ENCODE measurements at places on chromosomes 1 and 21. TPM values are rescaled to one million over a fixed set of nuclear protein-coding genes. Genes with fewer than 3 reads are reported as not detected.

OR2T33 gene
- total RNA-seq: not detected

GRCh38 chr1:35980090-35980489, 49.2 kb downstream of the AGO3 start:
- no peak for DNase-seq

GRCh38 chr1:20389571-20389970, 96.4 kb downstream of the CAMK2N1 start:
- no peak for DNase-seq

GRCh38 chr1:25430967-25431881, 527 bp downstream of the MACO1 start:
- no peak for DNase-seq

GRCh38 chr1:33930346-33931110, 66.6 kb downstream of the HMGB4 start:
- DNase-seq: no peak
